NT2/D1 (cell line): ENCODE measurements at places on chromosomes 3 and 15.

DNA sequence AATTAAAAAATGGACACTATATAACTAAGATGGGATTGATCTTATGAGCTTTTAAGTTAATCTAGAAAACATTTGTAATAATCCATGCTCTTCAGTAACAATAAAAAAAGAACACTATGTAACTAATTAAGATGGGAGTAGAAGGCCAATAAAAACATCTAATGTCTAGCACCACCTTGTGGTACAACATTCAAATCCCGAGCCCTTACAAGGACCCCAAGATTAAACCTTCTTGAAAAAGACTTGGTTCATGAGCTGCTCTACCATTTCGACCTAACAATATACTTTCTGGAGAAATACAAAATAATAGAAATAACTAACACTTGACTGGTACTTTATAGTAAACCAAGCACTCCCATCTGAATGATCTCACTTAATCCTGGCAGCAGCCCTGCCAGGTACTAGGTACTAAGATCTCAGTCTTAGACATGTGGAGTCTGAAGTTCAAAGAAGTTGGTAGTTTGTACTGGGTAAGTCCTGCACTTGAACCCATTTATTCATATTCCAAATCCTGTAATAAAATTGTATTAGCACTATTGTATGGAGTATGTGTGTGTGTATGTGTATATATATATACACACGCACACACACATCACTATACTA is 21.8 kb downstream of the METTL6 start:
- peak; percentile 54 for DNase-seq

DNA sequence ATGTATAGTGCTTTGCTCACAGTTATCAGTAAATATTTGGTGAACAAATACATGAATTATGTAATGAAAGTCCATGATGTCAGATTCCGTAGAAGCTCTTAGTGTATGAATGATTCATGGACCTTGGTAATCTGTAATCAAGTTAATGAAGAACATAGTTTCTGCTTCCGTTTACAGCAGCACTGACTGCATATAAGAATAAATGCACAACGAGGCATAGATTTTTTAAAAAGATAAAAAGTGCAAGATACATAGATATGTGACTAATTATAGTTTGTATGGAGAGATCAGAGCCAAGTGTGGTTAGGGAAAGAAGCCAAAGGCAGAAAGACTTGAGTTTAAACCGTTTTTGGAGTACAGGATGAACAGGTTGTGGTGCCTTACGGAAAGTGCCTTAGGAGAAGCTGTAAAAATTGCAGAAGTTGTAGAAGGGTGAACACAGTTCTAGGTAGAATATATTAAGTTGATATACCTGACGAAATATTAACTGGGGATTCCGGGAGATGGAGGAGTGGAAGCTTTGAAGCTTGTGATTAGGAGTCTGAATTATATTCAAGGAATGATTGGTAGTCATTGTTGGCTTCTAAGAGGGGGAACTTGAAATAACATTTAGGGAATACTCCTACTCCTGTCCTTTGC is 293.1 kb downstream of the NLGN1 start:
- DNase-seq: no peak

DNA sequence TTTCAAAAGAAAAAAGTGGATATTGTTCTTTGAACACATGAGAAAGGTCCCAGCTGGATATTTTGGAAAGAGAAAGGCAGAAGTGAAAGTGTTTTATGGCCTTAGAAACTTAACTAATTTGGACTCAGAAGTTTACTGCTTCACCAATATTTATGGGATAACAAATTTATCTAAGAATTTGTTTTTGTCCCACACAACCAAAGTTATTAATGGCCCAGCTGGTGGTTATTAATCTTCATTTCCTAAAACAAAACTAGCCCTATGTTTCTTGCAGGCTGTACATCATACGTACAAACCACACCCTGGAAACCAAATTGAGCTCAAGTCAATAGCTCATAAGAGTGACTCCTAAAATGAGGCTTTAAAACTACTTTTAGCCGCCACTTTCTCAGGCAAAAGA is 372.9 kb upstream of the LMCD1 start:
- no peak for DNase-seq

- no peak for DNase-seq
These were observed 28.3 kb upstream of the ARL14 start for GRCh38 chr3:160648701-160649100.

DNA sequence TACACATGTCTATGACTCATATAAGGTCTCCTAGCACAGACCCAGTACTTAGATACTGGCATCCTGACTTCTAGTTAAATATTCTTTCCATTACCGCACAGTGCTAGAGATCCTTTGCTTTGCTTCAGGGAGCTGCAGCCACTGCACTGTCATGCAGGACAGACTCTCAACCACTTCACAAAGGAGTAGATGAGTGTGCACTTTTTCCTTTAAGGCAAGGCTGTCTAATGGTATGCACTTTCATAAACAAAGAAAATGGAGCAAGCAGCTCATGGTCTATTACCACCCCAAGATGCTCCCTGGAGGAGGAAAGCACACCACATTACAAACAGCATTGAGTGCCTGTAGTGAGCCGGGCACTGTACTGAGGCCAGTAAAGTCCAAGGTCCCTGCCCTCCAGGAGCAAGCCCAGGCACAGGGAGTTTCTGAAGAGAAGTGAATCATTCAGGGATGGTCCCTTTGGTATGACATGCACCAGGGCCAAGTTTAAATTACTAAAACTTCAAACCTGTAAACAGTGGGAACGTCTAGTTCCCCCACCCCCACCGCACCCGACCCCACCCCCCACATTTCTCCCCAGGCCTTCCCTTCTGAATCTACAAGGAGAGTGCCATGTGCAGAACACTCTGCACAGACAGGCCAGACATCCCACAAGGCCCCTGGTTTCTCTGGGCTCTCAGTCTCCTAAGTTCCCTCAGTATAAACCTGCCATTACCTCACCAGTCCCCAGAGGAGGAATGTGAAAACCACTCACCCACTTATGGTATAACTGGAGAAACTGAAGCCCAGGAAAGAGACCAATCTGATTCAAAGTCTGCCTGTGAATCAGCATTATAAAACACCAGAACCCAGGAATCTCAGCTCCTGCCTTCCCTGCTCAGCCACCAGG is 107.8 kb upstream of the BCL6 start:
- no peak for DNase-seq

DNA sequence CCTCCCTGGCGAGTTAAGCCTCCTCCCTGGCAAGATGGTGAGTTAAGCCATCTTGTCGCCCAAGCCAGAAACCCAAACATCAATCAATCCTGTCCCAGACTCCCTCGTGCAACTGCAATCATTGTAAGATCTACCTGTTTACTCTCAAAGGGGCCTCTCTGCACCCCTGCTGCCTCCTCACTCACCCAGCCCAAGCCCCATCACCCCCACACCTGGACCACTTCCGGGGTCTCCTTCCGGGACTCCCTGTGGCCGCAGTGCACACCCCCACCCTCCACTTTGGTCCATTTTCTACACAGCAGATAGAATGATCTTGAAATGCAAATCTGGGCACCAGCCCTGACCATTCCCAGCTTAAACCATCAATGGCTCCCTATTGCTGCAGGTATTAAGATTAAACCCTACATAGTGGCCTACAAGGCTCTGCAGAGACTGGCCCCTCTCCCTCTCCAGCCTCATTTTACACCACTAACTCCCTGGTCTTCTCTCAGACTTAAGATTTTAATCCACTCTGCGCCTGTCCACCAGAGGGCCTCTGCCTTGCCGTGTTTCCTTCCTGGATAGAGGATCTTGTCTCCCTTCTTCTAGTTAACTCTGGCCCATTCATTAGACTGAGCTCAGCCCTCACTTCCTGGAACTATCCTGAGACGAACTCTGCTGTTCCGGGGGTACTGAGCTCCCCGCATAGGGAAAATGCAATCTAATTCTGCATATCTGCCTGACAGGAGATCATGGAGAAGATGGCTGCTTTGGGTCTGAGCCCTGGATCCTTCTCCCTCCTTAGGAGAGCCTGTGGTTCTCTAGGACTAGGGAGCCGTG is 41.9 kb upstream of the SLC6A1 start:
- DNase-seq: no peak

- no peak for DNase-seq
These were observed 110.5 kb upstream of the ABHD17C start for GRCh38 chr15:80584561-80584964.

DNA sequence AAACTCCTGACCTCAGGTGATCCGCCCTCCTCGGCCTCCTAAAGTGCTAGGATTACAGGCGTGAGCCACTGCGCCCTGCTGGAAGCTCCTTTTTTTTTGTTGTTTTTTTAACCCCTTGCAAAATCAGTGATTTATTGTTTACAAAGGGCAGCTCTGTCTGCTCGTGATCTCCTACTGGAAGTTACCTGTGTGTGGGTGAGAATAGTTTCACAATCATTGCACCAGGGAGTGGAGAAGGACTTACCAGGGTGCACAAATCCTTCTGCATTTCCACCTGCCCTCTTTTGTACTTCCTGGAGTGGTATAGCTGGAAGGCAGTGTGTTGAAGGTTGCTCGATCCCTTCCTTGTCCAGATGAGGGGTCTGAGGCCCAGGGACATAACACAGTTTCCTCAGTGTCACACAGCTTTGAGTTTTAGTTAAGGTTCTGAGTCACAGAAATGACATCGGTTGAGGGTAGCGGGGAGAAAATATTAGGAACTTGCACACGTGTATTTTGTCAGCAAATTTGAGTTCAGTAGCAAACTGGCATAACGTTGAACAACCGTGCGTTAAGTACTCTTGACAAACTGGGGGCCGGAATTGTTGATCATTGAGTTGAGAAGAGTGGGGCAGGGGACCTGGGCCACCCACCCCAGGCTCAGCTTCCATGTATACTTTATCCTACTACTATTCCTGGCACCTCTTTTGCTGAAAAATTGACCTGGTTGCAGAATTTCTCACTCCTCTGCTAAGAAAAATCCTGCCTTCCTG is 11.3 kb upstream of the TRAK1 start:
- DNase-seq: no peak

- no peak for DNase-seq
These were observed 2.8 kb downstream of the CLSTN2 start for GRCh38 chr3:139937674-139938279.

GRCh38 chr3:180860180-180860858 is 52.2 kb upstream of the FXR1 start:
- no peak for DNase-seq

GRCh38 chr3:194340757-194341400 is 10.2 kb downstream of the CPN2 start:
- no peak for DNase-seq

DNA sequence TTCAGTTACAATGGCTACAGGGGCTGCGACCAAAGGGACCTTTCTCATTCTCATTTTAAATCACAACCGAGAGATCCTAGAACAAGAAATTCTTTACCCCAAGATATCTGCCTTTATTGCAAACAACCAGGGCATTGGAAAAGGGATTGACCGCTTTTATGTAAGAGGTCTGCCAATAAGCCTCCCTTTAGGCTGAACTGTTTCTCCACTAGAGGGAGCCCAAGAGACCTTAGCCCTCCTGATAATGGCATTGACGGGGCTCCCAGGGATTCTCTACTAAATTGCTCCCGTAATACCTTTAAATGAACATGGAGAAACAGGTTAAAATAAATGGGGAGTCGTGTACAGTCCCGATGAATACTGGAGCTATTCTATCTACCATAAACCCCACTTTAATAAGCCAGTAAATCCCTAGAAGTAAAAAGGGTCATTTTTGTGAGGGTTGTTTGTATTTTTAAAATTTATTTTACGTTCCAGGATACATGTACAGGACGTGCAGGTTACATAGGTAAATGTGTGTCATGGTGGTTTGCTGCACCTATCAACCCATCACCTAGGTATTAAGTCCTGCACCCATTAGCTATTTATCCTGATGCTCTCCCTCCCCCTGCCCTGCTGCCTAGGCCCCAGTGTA is 7.5 kb upstream of the IGSF10 start:
- peak; percentile 68 for DNase-seq

- no peak for DNase-seq
These were observed 1.3 kb upstream of the SPTSSB start for GRCh38 chr3:161372321-161373260.

- peak; percentile 33 for DNase-seq
These were observed 45.0 kb upstream of the PRICKLE2 start for GRCh38 chr3:64270142-64270865.

GRCh38 chr3:46663591-46664135 is 29.8 kb downstream of the ALS2CL start:
- DNase-seq: no peak

DNA sequence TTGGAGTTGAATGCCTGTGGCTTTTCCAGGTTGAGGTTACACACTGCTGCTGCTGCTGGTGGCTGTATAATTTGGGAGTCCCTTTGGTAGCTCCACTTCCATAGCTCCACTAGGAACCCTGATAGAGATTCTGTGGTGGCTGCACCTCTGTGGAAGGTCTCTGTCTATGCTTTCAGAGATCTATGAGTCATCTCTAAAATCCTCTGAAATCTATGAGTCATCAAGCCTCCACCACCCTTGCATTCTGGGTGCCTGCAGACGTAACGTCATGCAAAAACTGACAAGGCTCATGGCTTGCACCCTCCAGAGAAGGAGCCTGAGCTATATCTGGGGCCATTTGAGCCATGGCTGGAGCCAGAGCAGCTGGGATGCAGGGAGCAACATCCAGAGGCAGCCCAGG is 1037.0 kb upstream of the CFAP20DC start:
- no peak for DNase-seq

DNA sequence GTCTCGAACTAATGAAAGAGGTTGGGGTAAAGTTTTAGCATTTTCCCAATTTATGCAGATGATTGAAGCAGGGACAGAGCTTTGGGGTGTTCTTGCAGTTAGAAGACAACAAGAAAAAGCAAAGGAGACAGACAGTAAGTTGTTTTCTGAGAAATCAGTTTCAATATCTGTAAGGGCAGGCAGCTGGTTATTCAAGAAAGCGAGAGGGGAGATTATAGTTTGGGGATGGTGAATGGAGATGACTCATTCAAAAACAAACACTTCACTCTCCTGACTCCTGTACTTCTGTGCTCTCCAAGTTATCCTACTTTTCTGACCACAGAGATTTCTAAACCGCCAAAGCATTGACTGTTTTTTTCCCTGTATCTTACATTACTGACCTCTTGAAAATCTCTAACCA is 352.0 kb downstream of the GAP43 start:
- DNase-seq: no peak

- DNase-seq: no peak
These were observed 82.0 kb downstream of the GPR156 start for GRCh38 chr3:120203016-120203415.

DNA sequence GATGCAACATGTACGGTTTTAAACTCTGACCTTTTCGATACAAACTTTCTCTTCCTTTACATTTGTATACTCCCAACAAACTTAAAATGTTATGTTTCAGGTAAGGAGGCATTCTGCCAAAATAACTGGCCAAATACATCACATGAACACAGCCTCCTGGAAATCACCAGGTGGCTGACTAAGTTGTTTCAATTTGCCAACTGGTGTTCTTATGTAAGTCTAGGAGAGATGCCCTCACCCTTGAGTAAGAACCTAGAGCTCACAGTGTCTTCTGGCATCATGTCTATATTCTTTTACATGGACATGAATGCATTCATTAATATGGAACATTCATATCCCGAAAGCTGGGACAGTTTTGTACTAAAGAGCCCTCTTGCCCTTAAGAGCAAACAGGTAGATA is 341.1 kb upstream of the NR2F2 start:
- DNase-seq: no peak

- no peak for DNase-seq
These were observed 84.9 kb downstream of the LRIG1 start for GRCh38 chr3:66415867-66416428.

GRCh38 chr15:100245855-100246254 is 95.9 kb downstream of the ADAMTS17 start:
- no peak for DNase-seq

GRCh38 chr3:130857336-130858026 is 36.4 kb upstream of the ATP2C1 start:
- DNase-seq: no peak
